Vagina (tissue), 2 donors: ENCODE measurements at places on chromosomes 7 and 10. TPM values are rescaled to one million over a fixed set of nuclear protein-coding genes. Genes with fewer than 3 reads are reported as not detected.

- DNase-seq, result no peak
Measured at GRCh38 chr7:142131439-142132185, 20.1 kb downstream of the MGAM2 start.

- no peak for DNase-seq
Measured at GRCh38 chr7:155428171-155428834, 29.6 kb upstream of the EN2 start.

Gene KIF20B
- 2.5 TPM for total RNA-seq

GRCh38 chr10:119022846-119023552 lies 6.5 kb upstream of the NANOS1 start:
- DNase-seq, result no peak
